ENCODE measurements at places on chromosomes 2 and 18. TPM values are rescaled to one million over a fixed set of nuclear protein-coding genes. Genes with fewer than 3 reads are reported as not detected.

- H3K4me1 ChIP-seq = no peaks in the 10 kb centered on the region
- no peak overlapping the region for H3K4me3 ChIP-seq
- H3K27me3 ChIP-seq = no peaks in the 10 kb centered on the region
- no peaks in the 10 kb centered on the region for H3K36me3 ChIP-seq
- no peak overlapping the region for H3K27ac ChIP-seq
- DNase-seq = no peak
These were observed 51.7 kb downstream of the ADI1 start for GRCh38 chr2:3467654-3468053.

- H3K27ac ChIP-seq = no peak overlapping the region
- H3K27me3 ChIP-seq = no peaks in the 10 kb centered on the region
- H3K4me1 ChIP-seq = no peaks in the 10 kb centered on the region
- DNase-seq = no peak
- H3K4me3 ChIP-seq = no peak overlapping the region
These were observed 22.6 kb downstream of the GREB1L start for GRCh38 chr18:21264651-21265050.

GRCh38 chr2:74250189-74250631 is 51.8 kb downstream of the MTHFD2 start:
- no peak overlapping the region for H3K27ac ChIP-seq
- peaks cover 4% of the 10 kb centered on the region for H3K4me1 ChIP-seq
- H3K27me3 ChIP-seq = no peaks in the 10 kb centered on the region
- DNase-seq = peak; percentile 59

- no peak overlapping the region for H3K4me3 ChIP-seq
- no peak overlapping the region for H3K27ac ChIP-seq
- H3K27me3 ChIP-seq = no peaks in the 10 kb centered on the region
- no peak for DNase-seq
These were observed 47.9 kb downstream of the NRP2 start for GRCh38 chr2:205730191-205730590.

The ALPG gene
- total RNA-seq = not detected

The ABHD1 gene
- 2.1 TPM for total RNA-seq

The SULT1C2 gene
- not detected for total RNA-seq

- H3K27ac ChIP-seq = no peak overlapping the region
- peaks cover 52% of the 10 kb centered on the region for H3K4me1 ChIP-seq
- DNase-seq = no peak
- no peaks in the 10 kb centered on the region for H3K27me3 ChIP-seq
These were observed 26.7 kb downstream of the PTPN2 start for GRCh38 chr18:12857215-12857905.

- peaks cover 1% of the 10 kb centered on the region for H3K36me3 ChIP-seq
- DNase-seq = peak; percentile 40
- H3K4me3 ChIP-seq = peak overlapping the region; percentile 94
- peak overlapping the region; percentile 80 for H3K27ac ChIP-seq
These were observed 221.0 kb downstream of the CDH20 start for GRCh38 chr18:61554117-61554776.

DNA sequence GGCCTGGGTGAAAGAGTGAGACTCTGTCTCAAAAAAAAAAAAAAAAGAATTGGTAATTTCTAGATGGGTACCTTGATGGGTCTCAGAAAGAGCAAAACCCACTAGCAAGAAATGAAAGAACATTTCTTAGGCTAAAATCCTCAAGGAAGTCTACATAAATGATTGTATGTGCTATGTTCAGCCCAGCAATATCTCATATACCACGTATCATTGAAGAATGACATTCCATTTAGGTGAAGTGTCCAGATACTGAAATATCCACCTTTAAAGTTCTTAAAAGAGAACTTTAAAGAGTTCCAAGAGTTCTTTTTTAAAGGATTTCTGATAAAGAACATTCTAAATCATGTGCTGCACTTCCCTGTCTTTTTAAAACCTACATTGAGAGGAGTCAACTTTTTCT is 19.2 kb downstream of the NRP2 start:
- H3K4me1 ChIP-seq = peaks cover 2% of the 10 kb centered on the region
- H3K27ac ChIP-seq = no peak overlapping the region
- H3K4me3 ChIP-seq = no peak overlapping the region
- H3K27me3 ChIP-seq = peaks cover 5% of the 10 kb centered on the region
- no peak for DNase-seq
- H3K36me3 ChIP-seq = no peaks in the 10 kb centered on the region

The HSBP1L1 gene
- total RNA-seq = 54.5 TPM

- no peak overlapping the region for H3K27ac ChIP-seq
- H3K4me3 ChIP-seq = no peak overlapping the region
- H3K36me3 ChIP-seq = no peaks in the 10 kb centered on the region
- H3K27me3 ChIP-seq = peaks cover 7% of the 10 kb centered on the region
These were observed 66.7 kb downstream of the ETAA1 start for GRCh38 chr2:67463810-67464209.

The APOB gene
- not detected for total RNA-seq

The C2orf66 gene
- not detected for total RNA-seq

GRCh38 chr18:6374340-6374739 is 40.4 kb downstream of the L3MBTL4 start:
- H3K36me3 ChIP-seq = no peaks in the 10 kb centered on the region
- peaks cover under 1% of the 10 kb centered on the region for H3K27me3 ChIP-seq
- no peaks in the 10 kb centered on the region for H3K4me1 ChIP-seq
- DNase-seq = no peak
- H3K4me3 ChIP-seq = no peak overlapping the region

The KCNG3 gene
- total RNA-seq = not detected

DNA sequence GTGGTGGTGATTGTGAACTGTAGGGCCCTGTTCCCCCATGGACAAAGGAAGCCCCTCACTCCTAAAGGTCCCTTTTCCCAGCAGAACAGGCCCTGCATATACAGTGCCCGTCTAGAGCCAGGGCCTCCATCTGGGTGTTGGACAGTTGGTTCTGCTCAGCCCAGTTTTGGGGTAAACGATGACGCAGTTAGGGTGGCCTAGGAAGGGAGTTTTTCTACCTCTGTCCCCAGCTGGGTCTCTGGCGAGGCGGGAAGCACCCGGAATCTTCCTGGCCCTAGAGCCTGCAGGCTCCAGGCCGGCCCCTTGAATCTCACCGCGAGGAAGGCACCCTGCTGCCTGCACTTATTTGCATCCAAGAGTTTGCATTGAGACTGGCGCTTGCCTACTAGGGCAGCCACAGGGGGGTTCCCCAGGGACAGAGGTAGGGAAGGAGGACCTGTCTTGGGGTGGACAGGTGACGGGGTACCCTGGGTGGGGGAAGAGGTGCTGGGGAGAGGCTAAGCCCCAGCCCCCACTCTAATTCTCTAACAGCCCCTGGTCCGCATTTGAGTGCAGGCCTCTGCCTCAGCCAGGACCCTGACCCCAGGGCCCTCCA is 529 bp upstream of the MTA3 start:
- H3K27me3 ChIP-seq = no peaks in the 10 kb centered on the region
- peaks cover 19% of the 10 kb centered on the region for H3K36me3 ChIP-seq
- H3K4me1 ChIP-seq = peaks cover 49% of the 10 kb centered on the region
- peak overlapping the region; percentile 89 for H3K27ac ChIP-seq
- DNase-seq = peak; percentile 20

The ALLC gene
- total RNA-seq = not detected

GRCh38 chr2:13581471-13581870 is 864.7 kb downstream of the TRIB2 start:
- H3K27ac ChIP-seq = no peak overlapping the region
- no peak overlapping the region for H3K4me3 ChIP-seq
- H3K4me1 ChIP-seq = no peaks in the 10 kb centered on the region
- no peak for DNase-seq
- no peaks in the 10 kb centered on the region for H3K27me3 ChIP-seq

DNA sequence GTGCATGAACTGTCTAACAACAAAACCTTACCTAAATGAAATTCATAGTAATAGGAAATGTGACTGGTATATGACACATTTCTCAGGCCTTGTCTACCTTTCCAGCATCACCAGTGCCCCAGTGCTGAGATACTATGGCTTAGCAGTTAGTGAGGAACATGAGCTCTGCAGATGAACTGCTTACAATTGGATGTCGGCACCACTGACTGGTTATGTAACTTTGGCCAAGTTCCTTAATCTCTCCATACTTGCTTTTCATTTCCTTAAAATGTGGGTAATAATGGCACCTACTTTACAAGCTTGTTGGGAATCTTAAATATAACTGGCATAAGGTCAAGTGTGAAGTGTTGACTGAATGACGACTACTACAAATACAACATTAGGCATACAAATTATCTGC is 136.3 kb downstream of the OLA1 start:
- H3K4me1 ChIP-seq = no peaks in the 10 kb centered on the region
- no peak overlapping the region for H3K4me3 ChIP-seq
- DNase-seq = no peak

- peaks cover 59% of the 10 kb centered on the region for H3K4me1 ChIP-seq
- H3K4me3 ChIP-seq = no peak overlapping the region
- no peak for DNase-seq
- H3K27ac ChIP-seq = no peak overlapping the region
- H3K36me3 ChIP-seq = no peaks in the 10 kb centered on the region
- H3K27me3 ChIP-seq = no peaks in the 10 kb centered on the region
These were observed 19.3 kb downstream of the ALPK2 start for GRCh38 chr18:58609536-58609993.

DNA sequence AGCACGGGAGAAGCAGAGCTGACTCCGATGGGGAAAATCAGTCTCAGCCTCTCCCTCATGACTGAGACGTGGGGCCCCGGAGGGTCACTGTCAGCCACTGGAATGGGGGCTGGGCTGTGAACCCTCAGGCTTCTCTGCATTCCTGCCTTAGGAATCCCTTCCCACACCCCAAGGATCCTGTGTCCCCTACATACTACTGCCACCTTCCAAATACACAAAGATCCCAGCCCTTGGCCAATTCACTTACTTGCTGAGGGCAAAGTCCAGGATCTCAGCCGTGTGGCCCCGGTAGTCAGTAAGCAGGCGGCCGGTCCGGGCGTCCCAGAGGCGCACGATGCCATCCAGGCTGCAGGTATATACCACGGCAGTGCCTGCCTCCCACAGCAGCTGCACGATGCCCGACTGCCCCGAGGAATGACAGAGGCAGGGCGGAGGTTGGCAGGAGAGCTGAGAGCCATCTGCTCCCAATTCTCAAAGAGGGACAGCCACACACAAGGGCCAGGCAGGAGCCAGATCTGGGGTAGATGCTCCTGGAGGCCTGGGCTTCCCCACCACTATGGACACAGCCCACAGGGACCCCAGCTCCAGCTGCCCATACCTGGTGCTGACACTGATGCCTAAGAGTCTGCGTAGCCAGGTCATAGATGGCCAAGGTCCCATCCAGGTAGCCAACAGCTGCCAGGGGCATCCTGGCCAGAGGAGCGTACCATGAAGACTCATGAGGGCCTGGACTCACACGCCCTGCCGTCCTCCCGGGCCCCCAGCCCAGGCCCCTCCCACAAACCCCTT is 4.2 kb downstream of the GPBAR1 start:
- peaks cover 36% of the 10 kb centered on the region for H3K4me1 ChIP-seq
- no peak for DNase-seq
- no peaks in the 10 kb centered on the region for H3K36me3 ChIP-seq
- H3K27ac ChIP-seq = no peak overlapping the region
- no peaks in the 10 kb centered on the region for H3K27me3 ChIP-seq

- H3K27me3 ChIP-seq = no peaks in the 10 kb centered on the region
- H3K36me3 ChIP-seq = no peaks in the 10 kb centered on the region
These were observed 68.4 kb downstream of the MCFD2 start for GRCh38 chr2:46847185-46847710.

DNA sequence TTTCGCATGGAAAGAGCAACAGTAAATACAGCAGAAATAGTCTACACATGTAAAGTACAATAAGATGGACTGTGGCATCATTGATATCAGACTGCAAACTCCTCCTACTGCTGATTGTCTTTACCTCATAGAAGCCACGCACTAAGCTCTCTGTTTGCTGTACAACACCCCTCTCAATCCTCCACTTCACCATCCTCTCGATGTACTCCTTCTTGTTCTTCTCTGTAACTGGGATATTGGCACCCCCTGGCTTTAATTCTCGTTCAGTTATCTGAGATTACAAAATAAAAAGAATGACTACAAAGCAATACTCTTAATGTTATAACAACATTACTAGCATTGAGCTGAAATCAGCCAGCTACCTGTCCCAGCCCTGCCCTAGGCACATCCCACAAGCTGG is 49.3 kb upstream of the STK17B start:
- peak overlapping the region; percentile 52 for H3K4me3 ChIP-seq
- no peaks in the 10 kb centered on the region for H3K27me3 ChIP-seq
- no peaks in the 10 kb centered on the region for H3K36me3 ChIP-seq
- peak overlapping the region; percentile 88 for H3K27ac ChIP-seq
- peaks cover 76% of the 10 kb centered on the region for H3K4me1 ChIP-seq

DNA sequence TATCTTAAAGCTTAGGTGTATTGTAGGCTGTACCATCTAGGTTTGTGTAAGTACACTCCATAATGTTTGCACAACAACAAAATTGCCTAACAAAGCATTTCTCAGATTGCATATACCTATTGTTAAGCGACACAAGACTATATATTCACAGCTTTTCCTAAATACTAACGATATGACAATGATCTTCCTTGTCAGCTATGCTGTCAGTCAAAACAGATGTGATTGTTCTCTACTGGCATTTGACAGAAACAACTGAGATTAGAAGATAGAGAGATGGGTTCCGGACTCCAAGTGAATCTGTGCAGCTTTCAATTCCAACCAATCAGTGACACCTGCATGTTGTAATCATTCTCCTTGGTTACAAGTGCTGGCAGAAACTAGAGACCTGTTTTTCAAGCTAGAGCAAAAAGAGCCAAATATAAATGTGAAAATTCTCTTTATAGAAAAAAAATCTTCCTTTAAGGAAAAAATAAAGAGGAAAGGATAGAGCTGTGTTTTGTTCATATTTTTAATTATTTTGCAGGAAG is 1232.3 kb upstream of the SLC39A10 start:
- no peak overlapping the region for H3K4me3 ChIP-seq
- H3K36me3 ChIP-seq = no peaks in the 10 kb centered on the region
- H3K27me3 ChIP-seq = no peaks in the 10 kb centered on the region
- H3K4me1 ChIP-seq = no peaks in the 10 kb centered on the region
- no peak for DNase-seq
- H3K27ac ChIP-seq = no peak overlapping the region

DNA sequence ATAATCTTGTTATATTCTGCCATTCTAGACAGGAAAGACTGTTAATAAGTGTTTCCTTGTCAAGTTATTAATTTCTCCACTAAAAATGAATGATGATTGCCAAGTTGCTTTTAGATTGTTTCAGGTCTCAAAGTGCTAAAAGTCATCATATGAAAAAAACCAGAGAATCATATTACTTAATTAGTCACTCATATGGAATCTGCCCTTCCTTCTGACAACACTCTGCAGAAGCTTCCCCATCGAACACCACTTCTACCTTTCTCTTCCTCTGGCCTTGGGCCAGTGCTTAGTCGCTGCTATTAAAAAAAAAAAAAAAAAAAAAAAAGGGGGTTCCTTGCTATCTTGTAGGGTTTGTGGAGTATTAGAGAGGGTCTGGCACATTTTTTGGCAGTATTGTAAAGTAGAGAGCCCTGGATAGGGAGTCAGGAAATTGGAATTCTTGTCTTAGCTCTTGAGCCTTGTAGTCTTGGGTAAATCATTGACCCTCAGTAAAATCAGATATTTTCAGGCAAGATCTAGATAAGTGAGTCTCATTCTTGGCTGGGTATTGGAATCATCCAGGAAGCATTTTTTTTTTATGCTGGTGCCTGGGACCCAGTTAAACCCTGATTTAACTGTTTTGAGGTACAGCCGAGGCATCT is 141.7 kb upstream of the CCDC68 start:
- no peaks in the 10 kb centered on the region for H3K36me3 ChIP-seq
- H3K27ac ChIP-seq = no peak overlapping the region
- peaks cover 10% of the 10 kb centered on the region for H3K27me3 ChIP-seq
- H3K4me1 ChIP-seq = no peaks in the 10 kb centered on the region
- no peak for DNase-seq

The SKOR2 gene
- not detected for total RNA-seq

The SERPINB3 gene
- total RNA-seq = not detected

The IL1R1 gene
- total RNA-seq = 0.29 TPM

GRCh38 chr2:78439122-78439521 is 586.4 kb upstream of the REG3G start:
- H3K4me3 ChIP-seq = no peak overlapping the region
- no peak for DNase-seq
- H3K4me1 ChIP-seq = no peaks in the 10 kb centered on the region
- H3K27me3 ChIP-seq = no peaks in the 10 kb centered on the region
- H3K36me3 ChIP-seq = no peaks in the 10 kb centered on the region
